ENCODE measurements at places on chromosomes 12 and 14. TPM values are rescaled to one million over a fixed set of nuclear protein-coding genes. Genes with fewer than 3 reads are reported as not detected.

The SOAT2 gene
- polyA plus RNA-seq, result 1.3 TPM

DNA sequence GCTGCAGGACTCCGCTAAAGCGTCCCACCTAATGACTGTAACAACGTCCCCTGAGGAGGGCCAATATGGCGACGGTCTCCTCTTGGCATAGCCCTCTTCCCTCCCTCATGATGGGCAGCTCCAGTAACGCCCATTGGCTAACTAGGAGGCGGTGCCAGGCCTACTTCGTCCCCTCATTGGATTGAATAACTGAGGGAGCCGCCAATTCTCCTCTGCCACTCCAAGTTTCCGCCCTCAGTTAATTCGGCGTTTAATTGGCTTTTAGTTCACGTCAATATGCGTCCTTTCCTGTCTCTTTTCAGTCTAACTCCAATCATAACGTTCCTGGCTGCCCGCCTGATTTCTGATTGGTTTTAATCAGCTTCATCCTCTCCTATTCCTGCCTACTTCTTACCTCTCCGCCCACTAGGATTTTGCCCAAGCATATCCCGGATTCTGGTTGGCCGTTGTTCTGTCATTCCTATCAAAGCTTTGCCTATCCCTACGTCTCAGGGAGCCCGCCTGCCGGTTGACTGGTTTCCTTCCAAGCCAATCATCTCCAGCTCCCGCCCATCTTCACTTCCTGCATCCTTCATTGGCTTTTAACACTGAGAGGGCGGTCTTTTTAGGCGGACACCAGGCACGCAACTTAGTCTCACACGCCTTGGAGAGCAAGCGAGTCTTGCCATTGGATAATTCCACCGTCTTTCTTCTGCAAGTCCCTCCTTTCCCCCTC, 430 bp upstream of the SP1 start:
- peak; percentile 100 for DNase-seq

GRCh38 chr14:24693353-24693737, 59.4 kb upstream of the GZMB start:
- no peak for DNase-seq

The HECTD4 gene
- 43.6 TPM for polyA plus RNA-seq

GRCh38 chr12:94706250-94706661, 55.9 kb upstream of the TMCC3 start:
- DNase-seq, result no peak

DNA sequence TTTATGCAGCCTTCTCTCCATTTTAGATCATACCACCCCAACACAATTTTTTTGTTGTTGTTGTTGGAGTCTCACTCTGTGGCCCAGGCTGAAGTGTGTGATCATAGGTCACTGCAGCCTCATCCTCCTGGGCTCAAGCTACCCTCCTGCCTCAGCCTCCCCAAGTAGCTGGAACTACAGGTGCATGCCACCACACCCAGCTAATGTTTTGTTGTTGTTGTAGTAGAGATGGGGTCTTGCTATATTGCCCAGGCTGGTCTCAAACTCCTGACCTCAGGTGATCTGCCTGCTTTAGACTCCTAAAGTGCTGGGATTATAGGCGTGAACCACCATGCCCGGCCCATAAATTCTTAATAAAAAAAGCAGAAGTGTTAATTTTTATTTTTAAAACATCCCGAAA, 111.6 kb downstream of the PLXNC1 start:
- no peak for DNase-seq

- DNase-seq, result no peak
Measured at GRCh38 chr12:75870878-75871277, 160.7 kb downstream of the PHLDA1 start.

DNA sequence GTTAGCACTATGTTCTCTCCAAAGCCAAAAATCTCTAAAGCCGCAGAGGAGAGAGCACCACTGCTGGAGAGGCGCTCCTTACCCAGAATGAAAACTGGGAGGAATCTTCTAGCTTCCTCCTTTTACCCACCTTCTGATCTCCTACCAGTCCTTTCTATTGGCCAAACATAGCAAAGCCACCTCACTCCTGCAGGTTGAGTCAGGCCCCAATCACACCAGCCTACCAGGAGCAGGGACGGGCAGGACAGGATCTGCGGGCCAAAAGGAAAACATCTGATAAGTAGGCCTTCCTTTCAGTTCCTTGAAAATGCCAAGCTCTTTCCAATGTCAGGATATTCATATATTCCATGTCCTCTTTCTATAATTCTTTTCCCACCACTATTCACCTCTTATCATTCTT, 197.7 kb upstream of the CNOT2 start:
- no peak for DNase-seq

GRCh38 chr12:98612696-98613334, 19.3 kb downstream of the SLC25A3 start:
- no peak for DNase-seq

The OAS2 gene
- polyA plus RNA-seq, result 6.7 TPM

The GZMB gene
- 0.22 TPM for polyA plus RNA-seq

GRCh38 chr12:27968972-27969623, 3.4 kb downstream of the PTHLH start:
- DNase-seq, result no peak

DNA sequence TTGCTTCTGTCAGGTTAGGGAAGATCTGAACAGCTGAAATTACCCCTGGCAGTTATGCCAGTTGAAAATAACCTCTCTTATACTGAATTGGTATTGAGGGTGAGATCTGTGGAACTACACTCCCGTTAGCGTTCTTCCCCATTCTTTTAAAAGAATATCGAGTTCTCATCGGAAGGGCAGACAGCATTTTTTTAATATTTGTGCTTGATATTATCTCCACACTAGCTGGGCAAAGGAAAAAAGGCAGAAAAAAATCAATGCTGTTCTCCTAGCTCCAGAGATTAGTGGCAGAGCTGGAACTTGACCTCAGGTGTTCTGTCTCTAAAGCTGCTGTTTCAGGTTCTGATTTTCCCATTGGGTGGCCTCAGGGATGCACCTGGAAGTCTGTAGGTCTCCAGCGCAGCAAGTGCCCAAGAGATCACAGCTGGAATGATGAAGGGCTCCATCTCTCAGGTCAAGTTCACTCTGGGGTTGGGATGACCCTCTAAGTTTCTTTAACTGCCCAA, 67.5 kb downstream of the SLC38A1 start:
- DNase-seq, result no peak

DNA sequence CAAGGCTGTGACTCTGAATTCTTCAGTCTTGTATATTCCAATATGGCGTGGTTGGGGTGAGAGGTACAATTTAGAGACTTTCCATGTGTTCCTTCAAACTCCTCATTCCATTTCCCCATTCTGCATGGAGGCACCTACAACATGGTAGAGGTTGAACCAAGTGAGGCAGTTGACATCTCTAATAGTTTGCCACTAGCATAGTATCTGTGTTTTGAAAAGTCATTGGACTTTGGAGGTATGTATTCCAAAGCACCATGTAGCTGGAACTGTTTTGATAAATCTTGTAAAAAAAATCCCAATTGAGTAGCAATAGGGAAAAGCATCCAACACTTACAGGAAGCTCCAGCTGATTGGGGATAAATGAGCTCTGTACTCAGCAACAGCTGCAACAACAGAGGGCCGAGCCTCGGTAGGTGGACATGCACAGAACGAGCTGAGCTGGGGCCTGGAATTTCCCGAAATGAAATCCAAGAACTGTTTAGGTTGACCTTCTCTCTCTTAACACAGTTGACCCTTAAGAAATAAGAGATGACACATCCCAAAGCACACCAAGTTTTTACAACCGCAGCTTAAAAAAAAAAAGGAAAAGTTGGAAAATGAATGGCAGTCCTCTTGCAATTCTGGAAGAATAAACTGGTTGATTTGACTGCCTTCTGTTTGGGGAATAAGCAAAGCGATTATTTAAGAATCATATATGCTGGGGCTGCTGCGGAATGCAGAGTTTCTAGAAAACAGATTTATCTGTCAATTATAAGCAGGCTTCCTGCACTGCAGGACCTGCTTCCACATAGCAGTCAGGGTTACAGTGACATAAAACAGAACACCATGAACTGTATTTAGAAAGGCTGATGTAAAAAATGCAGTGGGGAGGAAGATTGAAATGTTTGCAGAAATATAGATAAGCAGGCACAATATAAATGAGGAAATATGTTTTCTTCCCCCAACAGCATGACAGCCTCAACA, 194.6 kb upstream of the KRR1 start:
- DNase-seq, result peak; percentile 82

The OR6C74 gene
- not detected for polyA plus RNA-seq

DNA sequence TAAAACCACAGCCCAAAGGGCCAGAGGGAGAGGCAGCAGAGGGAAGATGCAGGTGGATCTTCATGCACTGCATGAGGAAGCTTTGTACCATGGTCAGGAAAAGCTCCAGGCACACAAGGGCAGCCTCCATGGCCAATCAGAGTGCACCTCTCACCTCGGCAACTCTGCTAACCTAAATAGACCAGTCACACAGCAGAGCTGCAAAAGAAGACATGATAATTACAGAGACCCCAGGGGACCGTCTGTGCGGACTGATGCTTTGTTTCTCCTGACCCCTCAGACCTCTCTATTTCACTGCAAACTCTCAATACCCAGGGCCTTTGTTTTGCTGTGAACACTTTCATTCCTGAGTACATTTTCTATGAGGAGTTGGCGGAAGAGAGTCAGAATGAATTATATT, 10.7 kb upstream of the TCL1B start:
- no peak for DNase-seq

The FITM1 gene
- polyA plus RNA-seq, result 1.6 TPM

- DNase-seq, result no peak
Measured at GRCh38 chr14:68523989-68524725, 268.7 kb downstream of the ZFP36L1 start.

The SERPINA10 gene
- 0.19 TPM for polyA plus RNA-seq

DNA sequence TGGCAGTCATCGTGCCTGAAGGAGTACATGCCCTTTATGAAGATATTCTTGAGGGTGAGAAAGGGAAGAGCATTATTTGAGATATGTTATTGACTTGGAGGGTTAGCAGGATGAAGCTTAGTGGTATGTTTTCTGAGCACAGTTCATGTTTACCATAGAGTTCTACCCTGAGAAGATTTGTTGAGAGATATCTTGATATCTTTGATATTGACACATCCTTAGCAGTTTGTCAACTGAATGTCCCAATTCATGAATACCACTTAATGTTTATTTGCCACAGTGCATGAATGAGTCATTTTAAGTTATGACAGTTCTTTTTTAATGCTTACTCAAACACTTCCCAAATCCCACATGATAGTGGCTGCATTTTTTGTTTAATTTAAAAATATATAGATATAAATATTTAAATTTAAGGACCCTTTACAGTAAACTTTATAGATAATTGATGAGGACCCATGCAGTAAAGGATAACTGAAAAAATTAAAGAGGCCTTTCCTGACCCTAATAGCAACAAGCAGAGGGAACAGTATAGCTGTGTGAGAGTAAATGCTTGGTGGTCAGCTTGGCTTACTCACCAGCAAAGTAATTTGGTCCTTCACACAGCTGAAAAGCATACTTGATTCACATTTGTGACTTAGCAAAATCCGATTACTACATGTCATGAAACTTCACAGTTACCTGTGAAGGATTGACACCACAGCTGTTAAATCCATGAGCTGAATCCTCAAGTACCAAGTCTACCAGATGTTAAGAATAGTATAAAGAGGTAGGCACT, 25.8 kb downstream of the SLC39A9 start:
- no peak for DNase-seq

GRCh38 chr12:12717586-12718380, 615 bp downstream of the CDKN1B start:
- no peak for DNase-seq

The PWP1 gene
- 52.0 TPM for polyA plus RNA-seq

DNA sequence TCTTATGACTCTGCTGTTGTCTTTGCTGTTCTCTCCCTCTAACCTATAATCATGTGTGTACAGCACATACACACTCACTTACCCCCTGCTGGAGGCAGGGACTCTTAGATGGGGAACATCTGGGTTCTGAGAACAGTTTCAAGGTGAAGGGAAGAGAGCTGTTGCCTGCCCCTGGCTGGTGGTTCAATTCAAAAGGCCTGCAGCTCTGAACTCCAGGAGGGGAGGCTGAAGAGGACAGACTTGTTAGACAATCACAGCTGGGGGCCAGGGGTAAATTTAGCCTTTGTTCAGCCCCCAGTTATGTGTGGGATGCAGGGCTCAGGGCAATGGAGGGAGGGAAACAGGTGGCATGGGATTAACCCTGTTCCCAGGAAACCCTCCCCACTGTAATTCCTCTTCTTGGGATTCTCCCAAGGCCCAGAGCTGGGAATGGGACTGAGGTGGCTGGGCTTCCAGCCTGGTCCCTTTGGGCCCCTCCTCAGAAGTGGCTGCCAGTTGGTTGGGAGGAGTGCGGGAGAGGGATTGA, 1.9 kb downstream of the MYL6B start:
- DNase-seq, result no peak

DNA sequence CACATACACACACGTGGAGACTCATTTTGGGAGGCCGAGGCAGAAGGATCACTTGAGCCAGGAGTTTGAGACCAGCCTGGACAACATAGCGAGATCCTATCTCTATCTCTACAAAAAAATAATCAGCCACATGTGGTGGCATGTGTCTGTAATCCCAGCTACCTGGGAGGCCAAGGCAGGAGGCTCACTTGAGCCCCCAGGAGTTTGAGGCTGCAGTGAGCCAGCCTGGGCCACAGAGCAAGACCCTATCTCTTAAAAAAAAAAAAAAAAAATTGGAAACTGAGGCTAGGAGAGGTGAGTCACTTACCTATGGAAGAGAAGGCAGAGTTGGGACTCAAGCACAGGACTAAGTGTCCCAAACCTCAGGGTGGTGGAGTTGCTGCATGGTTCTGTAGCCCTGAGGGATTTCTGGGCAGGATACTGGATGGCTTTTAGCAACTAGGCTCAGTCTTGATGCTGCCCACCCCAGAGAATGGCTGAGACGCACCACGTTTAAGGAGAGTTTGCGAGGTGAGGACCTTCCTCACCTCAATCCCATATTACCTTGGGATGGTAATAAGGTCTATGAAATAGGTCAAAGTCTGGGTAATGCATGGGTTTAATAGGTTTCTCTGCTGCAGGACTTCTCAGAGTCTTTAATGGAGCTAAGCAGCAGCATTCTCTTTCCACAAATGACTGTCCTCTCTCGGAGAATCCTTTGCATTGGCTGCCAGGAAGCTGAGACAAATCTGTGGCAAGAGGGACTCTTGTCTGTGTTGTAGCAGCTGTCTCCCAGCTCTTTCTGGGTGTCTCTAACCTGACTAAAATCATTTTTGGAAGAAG, 35.6 kb downstream of the SH2B3 start:
- no peak for DNase-seq

The SIX1 gene
- polyA plus RNA-seq, result 12.2 TPM

GRCh38 chr12:101876322-101876860, 989 bp upstream of the DRAM1 start:
- DNase-seq, result no peak

GRCh38 chr12:74584483-74585062, 46.9 kb downstream of the ATXN7L3B start:
- DNase-seq, result no peak

Measured in left renal pelvis (tissue), 4 donors.